ENCODE measurements at places on chromosomes 16 and 17.
A peak's percentile ranks its signal among the peaks of the same experiment; 100 is the strongest.

DNA sequence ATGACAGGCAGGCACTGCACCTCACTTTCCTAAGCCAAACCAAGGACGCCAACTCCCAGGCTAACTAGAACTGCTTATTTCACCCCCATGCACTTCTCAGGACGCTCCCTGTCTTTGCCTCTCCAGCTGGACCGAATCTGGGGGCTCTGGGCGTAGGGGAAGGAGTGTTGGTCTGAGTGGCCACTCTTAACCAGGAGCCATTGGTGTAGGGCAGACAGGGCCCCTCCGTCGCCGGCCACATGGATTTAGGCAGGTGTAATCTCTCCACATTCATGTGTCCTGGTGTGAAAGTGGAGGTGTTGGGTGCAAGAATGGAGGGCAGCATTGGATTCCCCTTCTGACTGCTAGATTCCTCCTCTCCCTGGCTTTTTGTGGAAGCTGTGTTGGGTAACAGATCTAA lies 9.8 kb downstream of the ATP2C2 start:
- no peak for DNase-seq

- DNase-seq: peak; percentile 85
Observed at GRCh38 chr17:82668631-82669099, 20.4 kb upstream of the WDR45B start.

- DNase-seq: no peak
Observed at GRCh38 chr17:43967251-43967875, 13.6 kb upstream of the PYY start.

GRCh38 chr17:65560628-65561451 lies 608 bp downstream of the AXIN2 start:
- DNase-seq: peak; percentile 98

DNA sequence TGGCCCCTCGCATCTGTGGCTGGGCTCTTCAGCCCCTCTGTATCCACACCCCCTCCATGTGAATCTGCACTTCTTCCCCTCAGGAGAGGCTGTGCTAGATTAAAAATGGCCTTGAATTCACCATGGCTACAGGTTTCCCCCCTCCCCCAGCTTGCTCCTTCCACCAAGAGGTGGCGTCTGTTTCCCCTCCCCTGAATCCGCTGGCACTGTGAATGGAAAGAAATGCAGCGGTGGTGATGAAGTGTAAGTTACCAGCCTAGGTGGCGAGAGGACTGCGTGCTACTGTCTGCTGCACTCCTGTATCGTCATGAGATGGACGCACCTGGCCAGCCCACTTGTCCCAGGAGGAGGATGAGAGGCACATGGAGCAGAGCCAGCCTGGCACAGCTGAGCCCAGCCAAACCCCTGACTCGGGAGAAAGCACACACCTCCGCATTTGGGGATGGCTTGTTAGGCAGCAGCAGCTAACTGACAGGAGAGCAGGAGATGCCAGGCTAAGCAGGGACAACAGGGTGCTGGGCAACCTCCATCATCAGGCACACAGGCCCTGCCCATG lies 26.2 kb downstream of the TNFRSF13B start:
- peak; percentile 53 for DNase-seq

- peak; percentile 38 for DNase-seq
Observed at GRCh38 chr17:81302861-81303333, 7.8 kb upstream of the SLC38A10 start.

DNA sequence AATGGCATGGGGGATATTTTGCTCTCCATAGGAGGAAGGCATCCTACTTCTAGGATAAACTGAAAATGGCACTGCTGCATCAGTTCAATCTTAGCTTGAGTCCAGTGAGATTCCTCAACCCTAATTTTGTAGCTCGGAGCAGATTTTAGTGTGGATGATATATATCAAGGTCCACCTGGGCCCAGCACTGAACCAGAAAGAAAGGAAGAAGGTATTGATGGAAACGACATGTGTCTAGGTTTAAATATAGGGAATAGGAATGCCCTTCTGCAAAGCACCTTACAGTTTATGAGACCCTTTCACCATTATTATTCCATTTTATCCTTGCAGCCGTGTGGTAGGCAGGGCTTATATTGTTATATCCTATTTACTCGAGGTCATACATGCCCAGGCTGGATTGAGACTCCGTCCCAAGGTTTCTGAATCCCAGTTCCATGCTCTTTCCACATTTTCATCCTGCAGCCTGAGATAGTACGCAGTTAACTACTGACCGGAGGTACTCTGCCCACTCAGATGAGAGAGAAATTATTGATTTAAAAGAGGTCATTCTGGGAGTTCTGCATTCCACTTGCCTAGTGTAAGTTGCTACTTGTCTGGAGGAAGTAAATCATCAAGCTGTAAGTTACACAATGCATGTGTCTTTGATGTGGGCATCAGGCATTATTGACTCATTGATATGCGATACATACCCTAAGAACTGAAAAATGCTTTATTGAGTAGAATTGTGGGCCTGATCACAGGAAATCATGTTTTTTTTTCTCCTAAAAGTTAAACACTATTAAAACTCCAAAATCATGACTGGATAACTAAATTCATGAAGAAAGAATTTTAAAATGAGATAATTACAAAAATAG lies 10.1 kb downstream of the KRT39 start:
- no peak for DNase-seq

All from neural progenitor cell (in vitro differentiated cells).